ENCODE measurements at places on chromosomes 7 and 10. TPM values are rescaled to one million over a fixed set of nuclear protein-coding genes. Genes with fewer than 3 reads are reported as not detected.

Gene DPP6
- not detected for total RNA-seq

Gene CHCHD2
- total RNA-seq: 613 TPM

Gene MAT1A
- total RNA-seq: not detected

Gene ATP6V0E2
- 3.9 TPM for total RNA-seq

Gene FBH1
- total RNA-seq: 93.3 TPM

Gene ANKRD1
- total RNA-seq: 29.8 TPM

Gene ADARB2
- not detected for total RNA-seq

GRCh38 chr10:77493851-77494261, 143.8 kb downstream of the KCNMA1 start:
- no peaks in the 10 kb centered on the region for H3K36me3 ChIP-seq
- peak; percentile 65 for DNase-seq
- no peak overlapping the region for H3K27ac ChIP-seq

- no peaks in the 10 kb centered on the region for H3K27me3 ChIP-seq
- H3K27ac ChIP-seq: peak overlapping the region; percentile 52
- 0 out of 2 replicates have a peak, but pooled peaks cover 2% of the 10 kb centered on the region for H3K36me3 ChIP-seq
- no peak for DNase-seq
- no peak overlapping the region for H3K4me3 ChIP-seq
- H3K4me1 ChIP-seq: peaks cover 61% of the 10 kb centered on the region
These were observed 30.7 kb downstream of the DUSP5 start for GRCh38 chr10:110528224-110528996.

DNA sequence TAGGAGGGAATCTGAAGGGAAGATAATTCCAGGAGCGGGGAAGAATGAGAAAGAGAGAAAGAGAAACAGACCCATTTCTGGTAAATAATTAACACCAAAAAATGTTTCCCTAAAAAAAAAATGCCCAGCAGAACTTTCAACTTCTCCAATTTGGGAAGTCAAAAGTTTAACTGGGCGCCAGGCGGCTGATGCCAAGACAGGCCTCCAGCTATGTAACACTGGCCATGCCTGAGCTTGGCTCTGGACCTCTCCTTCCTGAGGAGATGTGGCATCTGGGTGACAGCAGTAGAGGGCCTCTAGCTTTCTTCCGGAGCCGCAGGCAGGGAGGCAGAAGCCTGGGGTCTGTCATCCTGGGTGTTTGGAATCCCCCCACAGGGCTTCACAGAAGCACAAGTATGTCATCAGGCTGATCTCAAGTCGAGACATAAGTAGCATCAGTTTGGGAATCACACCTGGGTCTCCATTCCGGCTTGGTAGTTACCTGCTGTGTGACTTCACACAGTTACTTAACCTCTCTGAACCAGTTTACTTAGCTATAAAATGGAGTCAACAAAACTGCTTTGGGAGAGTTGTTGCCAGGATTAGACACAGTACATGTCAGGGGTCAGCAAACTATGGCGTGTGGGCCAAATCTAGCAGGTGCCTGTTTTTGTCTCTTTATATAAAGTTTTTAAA, 50.5 kb upstream of the TCF7L2 start:
- no peaks in the 10 kb centered on the region for H3K36me3 ChIP-seq
- H3K27me3 ChIP-seq: no peaks in the 10 kb centered on the region
- no peak for DNase-seq
- peaks cover 5% of the 10 kb centered on the region for H3K4me1 ChIP-seq
- no peak overlapping the region for H3K4me3 ChIP-seq
- H3K27ac ChIP-seq: no peak overlapping the region

- H3K4me3 ChIP-seq: no peak overlapping the region
- DNase-seq: no peak
- 0 out of 2 replicates have a peak, but pooled peaks cover 4% of the 10 kb centered on the region for H3K27me3 ChIP-seq
- no peaks in the 10 kb centered on the region for H3K4me1 ChIP-seq
- no peaks in the 10 kb centered on the region for H3K36me3 ChIP-seq
These were observed 197.9 kb upstream of the BMPER start for GRCh38 chr7:33707427-33707826.

DNA sequence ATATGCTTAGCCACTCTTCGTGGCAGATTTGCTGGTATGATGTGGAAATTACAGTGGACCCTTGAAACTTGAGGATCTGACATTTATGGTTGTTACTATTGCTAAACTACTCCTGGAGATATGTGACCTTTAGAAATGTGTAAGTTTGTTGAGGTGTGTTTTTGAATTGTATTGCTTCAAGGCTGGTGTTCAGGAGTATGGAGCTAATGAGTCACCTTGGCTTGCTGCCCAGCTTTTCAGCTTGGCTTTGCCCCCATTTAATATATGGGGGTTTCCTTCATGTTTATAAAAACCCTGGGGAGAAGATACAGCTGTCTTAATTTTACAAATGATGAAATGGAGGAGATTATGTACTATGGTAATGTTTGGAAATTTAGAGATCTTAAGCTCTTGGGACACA, 11.6 kb downstream of the HBP1 start:
- H3K27me3 ChIP-seq: no peaks in the 10 kb centered on the region
- no peak overlapping the region for H3K27ac ChIP-seq
- H3K4me3 ChIP-seq: no peak overlapping the region
- no peak for DNase-seq

- no peak overlapping the region for H3K4me3 ChIP-seq
- H3K4me1 ChIP-seq: no peaks in the 10 kb centered on the region
- no peak overlapping the region for H3K27ac ChIP-seq
- no peaks in the 10 kb centered on the region for H3K36me3 ChIP-seq
- peaks cover 10% of the 10 kb centered on the region for H3K27me3 ChIP-seq
- DNase-seq: no peak
These were observed 35.2 kb upstream of the MAP3K8 start for GRCh38 chr10:30398788-30399187.

GRCh38 chr10:93392121-93392520, 90.0 kb downstream of the MYOF start:
- no peaks in the 10 kb centered on the region for H3K27me3 ChIP-seq
- H3K27ac ChIP-seq: no peak overlapping the region
- peaks cover 8% of the 10 kb centered on the region for H3K4me1 ChIP-seq

- no peaks in the 10 kb centered on the region for H3K27me3 ChIP-seq
- H3K4me3 ChIP-seq: no peak overlapping the region
- no peak overlapping the region for H3K27ac ChIP-seq
- H3K4me1 ChIP-seq: no peaks in the 10 kb centered on the region
- DNase-seq: no peak
These were observed 54.4 kb downstream of the ARMH3 start for GRCh38 chr10:102001435-102002068.

DNA sequence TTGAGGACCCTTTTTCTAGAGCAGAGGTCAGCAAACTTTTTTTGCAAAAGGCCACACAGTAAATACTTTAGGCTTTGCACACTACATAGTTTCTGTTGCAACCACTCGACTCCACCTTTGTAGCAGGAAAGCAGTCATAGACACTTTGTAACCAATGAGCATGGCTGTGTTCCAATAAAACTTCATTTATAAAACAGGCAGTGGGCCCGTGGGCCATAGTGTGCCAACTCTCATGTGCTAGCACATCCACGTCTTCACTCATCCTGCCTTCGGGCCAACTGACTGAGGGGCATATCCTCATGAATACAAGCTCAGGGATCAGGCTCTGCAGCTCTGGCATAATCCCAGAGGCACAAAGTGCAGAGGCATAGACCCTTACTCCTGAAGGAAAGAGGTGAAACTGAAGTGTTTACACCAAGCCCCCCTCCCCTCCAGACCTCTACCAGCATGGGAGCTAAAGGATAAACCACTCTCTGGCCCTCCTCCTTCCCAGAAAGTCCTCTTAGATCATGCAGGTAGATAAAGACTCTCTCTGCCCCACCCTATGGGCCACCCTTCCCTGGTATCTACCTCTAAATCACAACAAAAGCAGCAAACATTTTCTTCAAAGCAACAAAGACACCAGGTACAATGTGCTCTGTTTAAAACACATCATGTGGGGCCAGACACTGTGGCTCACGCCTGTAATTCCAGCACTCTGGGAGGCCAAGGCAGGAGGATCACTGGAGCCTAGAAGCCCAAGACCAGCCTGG, 71.0 kb downstream of the DLG5 start:
- DNase-seq: no peak
- no peaks in the 10 kb centered on the region for H3K27me3 ChIP-seq
- H3K4me3 ChIP-seq: no peak overlapping the region
- H3K36me3 ChIP-seq: peaks cover 52% of the 10 kb centered on the region

- no peak overlapping the region for H3K4me3 ChIP-seq
- DNase-seq: no peak
- no peaks in the 10 kb centered on the region for H3K36me3 ChIP-seq
- H3K4me1 ChIP-seq: no peaks in the 10 kb centered on the region
These were observed 42.9 kb downstream of the BLNK start for GRCh38 chr10:96228408-96228994.

DNA sequence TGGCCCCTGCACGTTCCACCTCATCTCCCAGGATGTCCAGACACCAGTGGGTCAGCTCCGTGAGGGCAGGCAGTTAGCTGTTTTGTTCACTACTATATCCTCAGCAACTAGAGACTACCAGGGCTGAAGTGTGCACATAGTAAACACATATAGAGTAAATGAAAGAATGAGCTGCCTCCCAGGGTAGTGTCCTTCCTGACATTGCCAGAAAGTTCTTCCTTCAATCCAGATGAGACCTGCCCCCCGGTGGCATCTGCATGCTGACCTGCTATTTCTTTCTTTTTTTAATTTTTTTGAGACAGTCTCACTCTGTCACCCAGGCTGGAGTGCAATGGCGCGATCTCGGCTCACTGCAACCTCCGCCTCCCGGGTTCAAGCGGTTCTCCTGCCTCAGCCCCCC, 14.0 kb upstream of the ARPC1A start:
- no peak overlapping the region for H3K27ac ChIP-seq
- peaks cover 4% of the 10 kb centered on the region for H3K4me1 ChIP-seq
- no peaks in the 10 kb centered on the region for H3K27me3 ChIP-seq
- H3K36me3 ChIP-seq: no peaks in the 10 kb centered on the region

GRCh38 chr10:13068071-13068470, 31.9 kb upstream of the OPTN start:
- no peak overlapping the region for H3K27ac ChIP-seq
- no peak overlapping the region for H3K4me3 ChIP-seq
- H3K27me3 ChIP-seq: peaks cover 5% of the 10 kb centered on the region
- no peaks in the 10 kb centered on the region for H3K4me1 ChIP-seq

GRCh38 chr7:93194386-93194785, 31.9 kb downstream of the HEPACAM2 start:
- no peaks in the 10 kb centered on the region for H3K36me3 ChIP-seq
- no peak overlapping the region for H3K27ac ChIP-seq
- no peak overlapping the region for H3K4me3 ChIP-seq
- no peak for DNase-seq
- H3K27me3 ChIP-seq: peaks cover 20% of the 10 kb centered on the region

DNA sequence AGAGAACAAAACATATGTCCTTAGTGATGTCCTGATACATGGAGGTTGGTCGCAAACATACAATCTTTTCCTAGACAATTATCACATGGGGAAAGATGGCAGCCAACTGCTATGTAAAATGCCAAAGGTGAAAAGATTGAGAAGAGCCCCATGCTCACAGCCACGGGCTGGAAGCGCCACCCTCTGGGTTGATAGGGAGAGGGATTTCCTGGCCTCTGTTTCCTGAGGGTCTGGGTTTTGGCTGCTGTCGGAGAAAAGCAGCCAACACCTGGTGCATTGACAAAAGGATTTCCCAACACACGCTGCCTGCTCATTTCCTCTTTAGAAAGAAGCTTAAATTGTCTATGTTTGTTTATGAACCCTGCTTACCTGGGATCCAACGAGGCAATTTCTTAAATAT, 43.8 kb downstream of the ITIH5 start:
- H3K4me3 ChIP-seq: no peak overlapping the region
- no peak for DNase-seq
- no peaks in the 10 kb centered on the region for H3K36me3 ChIP-seq
- H3K27me3 ChIP-seq: no peaks in the 10 kb centered on the region
- H3K4me1 ChIP-seq: peaks cover 9% of the 10 kb centered on the region

- no peaks in the 10 kb centered on the region for H3K4me1 ChIP-seq
- no peaks in the 10 kb centered on the region for H3K36me3 ChIP-seq
- H3K4me3 ChIP-seq: no peak overlapping the region
These were observed 109.5 kb upstream of the HABP2 start for GRCh38 chr10:113443141-113443925.

GRCh38 chr7:140333223-140333622, 65.1 kb downstream of the SLC37A3 start:
- no peak overlapping the region for H3K27ac ChIP-seq
- no peaks in the 10 kb centered on the region for H3K4me1 ChIP-seq
- no peaks in the 10 kb centered on the region for H3K27me3 ChIP-seq
- H3K36me3 ChIP-seq: peaks cover 15% of the 10 kb centered on the region
- H3K4me3 ChIP-seq: no peak overlapping the region

DNA sequence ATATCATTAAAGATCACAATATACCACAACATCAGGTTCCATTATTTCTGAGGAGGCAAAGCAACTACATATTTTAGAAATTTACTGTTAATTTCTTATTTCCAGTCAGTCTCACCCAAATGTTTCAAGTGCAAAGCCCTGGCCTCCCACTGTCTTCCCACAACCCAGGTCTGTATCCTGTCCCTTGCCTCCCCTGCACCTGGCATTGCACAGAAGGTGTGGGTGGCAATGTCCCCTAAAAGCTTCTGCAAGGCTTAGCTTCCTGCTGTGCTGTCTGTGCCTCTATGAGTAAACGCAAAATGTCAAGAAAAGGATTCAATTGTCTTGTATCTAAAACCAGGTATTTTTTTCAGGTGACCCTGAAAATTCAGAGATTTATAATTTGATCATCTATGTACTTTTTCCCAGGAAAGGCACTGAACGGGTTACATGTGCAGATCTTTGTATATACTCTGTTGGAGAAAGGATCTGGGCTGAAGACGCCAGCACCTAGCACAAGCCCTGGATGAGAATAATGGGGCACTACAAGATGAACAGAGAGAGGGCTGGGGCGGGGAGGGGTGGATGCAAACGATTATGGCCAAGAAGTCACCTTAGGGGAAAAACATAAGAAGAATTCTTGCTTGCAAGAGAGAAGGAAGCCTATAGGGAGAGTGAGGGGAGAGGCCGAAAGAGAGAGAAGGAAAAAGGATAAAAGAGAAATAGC, 3.1 kb upstream of the ANTXRL start:
- no peaks in the 10 kb centered on the region for H3K27me3 ChIP-seq
- H3K4me1 ChIP-seq: peaks cover 21% of the 10 kb centered on the region
- peak overlapping the region; percentile 61 for H3K4me3 ChIP-seq
- H3K27ac ChIP-seq: no peak overlapping the region
- no peak for DNase-seq

- DNase-seq: peak; percentile 36
- peaks cover 12% of the 10 kb centered on the region for H3K4me1 ChIP-seq
- H3K27me3 ChIP-seq: no peaks in the 10 kb centered on the region
- peak overlapping the region; percentile 56 for H3K4me3 ChIP-seq
- peak overlapping the region; percentile 80 for H3K27ac ChIP-seq
These were observed 736 bp downstream of the MINDY4 start for GRCh38 chr7:30771880-30772425.

DNA sequence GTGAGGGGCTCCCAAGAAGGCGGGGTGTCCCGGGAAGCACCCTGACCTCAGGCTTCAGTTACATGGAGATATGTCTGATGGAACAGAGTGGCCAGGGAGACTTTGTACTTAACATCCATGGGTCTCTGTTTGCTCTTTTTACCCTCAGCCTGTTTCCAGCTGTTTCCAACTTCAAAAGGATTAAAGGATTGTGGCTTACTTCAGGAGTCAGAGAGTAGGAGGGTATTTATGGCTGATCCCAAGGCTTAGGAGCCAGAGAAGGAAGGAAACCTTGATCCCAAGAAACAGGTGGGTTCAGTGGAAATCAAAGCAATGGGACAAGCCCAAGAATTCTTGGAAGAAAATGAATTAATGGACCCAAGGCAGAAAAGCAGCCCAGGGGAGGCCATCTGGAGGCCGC, 37.7 kb upstream of the ZNF438 start:
- no peak overlapping the region for H3K4me3 ChIP-seq
- H3K27ac ChIP-seq: no peak overlapping the region
- H3K36me3 ChIP-seq: no peaks in the 10 kb centered on the region
- H3K4me1 ChIP-seq: peaks cover 8% of the 10 kb centered on the region
- no peak for DNase-seq
- no peaks in the 10 kb centered on the region for H3K27me3 ChIP-seq

- no peak overlapping the region for H3K4me3 ChIP-seq
- DNase-seq: no peak
- H3K27me3 ChIP-seq: no peaks in the 10 kb centered on the region
- H3K4me1 ChIP-seq: no peaks in the 10 kb centered on the region
- peaks cover 83% of the 10 kb centered on the region for H3K36me3 ChIP-seq
These were observed 34.9 kb upstream of the TLL2 start for GRCh38 chr10:96548589-96548988.

Measured in SJSA1 (cell line).